ENCODE measurements at places on chromosomes 4 and X.

DNA sequence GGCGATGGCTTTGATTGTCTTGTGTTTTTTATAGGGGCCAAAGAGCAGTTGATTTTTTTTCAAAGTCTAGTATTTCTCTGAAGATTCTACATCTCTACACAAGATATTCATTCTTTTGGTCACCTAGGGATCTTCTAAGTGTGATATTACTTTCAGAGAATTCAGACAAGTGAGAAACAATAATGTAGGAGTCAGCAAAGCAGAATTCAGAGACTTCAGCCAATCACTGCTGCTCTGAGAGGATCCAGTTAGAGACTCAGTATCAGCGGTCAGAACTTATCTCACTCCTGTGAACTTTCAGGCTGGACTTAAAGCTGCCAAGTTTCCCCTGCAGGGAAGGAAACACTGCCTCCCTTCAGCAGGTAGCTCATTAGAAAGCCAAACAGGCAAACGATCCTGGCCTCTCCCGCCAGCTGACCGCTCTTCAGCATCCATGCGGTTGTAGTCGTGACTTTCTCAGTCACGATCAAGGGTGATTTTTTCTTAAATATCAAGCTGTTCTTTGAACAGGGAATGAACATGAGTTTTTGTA, 59.2 kb downstream of the NSUN7 start:
- DNase-seq, result no peak

GRCh38 chr4:62003695-62004094, 803.6 kb downstream of the ADGRL3 start:
- peak; percentile 14 for DNase-seq

DNA sequence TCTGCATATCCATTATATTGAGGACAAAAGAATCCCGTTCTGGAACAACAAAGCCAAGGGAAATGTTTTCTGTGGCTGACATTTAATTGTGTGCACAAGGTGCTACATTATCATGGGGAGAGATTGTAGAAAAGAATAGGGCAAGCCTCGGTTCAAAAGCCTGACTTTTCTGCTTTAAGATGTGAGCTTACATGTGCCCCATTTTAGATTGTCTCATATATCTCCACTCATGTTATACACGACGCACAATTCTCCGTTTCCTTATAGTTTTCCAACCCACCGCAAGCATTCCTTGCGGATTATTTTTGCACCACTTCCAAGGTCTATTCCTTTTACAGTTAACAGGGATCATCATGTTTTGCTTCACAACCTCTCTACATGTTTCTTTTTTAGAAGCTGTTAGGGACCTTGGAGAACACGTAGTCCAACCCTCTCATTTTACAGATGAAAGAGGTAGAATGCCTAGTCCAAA, 99.6 kb upstream of the MAML3 start:
- no peak for DNase-seq

GRCh38 chr4:174520660-174521059, 1.6 kb downstream of the HPGD start:
- DNase-seq, result peak; percentile 4

- no peak for DNase-seq
Measured at GRCh38 chrX:121635141-121635540, 587.7 kb downstream of the GLUD2 start.

Measured in muscle of leg (tissue), 16 donors.